ENCODE measurements at places on chromosomes 2 and 18.

- no peak for DNase-seq
These were observed 7.3 kb upstream of the PROM2 start for GRCh38 chr2:95266781-95267430.

- no peak for DNase-seq
These were observed 7.4 kb downstream of the NAB1 start for GRCh38 chr2:190656301-190656700.

GRCh38 chr2:165634855-165635254, 159.2 kb downstream of the GALNT3 start:
- DNase-seq, result no peak

- DNase-seq, result no peak
These were observed 1.9 kb downstream of the DNMT3A start for GRCh38 chr2:25339791-25340180.

- DNase-seq, result no peak
These were observed 16.3 kb downstream of the DYSF start for GRCh38 chr2:71469403-71470398.

DNA sequence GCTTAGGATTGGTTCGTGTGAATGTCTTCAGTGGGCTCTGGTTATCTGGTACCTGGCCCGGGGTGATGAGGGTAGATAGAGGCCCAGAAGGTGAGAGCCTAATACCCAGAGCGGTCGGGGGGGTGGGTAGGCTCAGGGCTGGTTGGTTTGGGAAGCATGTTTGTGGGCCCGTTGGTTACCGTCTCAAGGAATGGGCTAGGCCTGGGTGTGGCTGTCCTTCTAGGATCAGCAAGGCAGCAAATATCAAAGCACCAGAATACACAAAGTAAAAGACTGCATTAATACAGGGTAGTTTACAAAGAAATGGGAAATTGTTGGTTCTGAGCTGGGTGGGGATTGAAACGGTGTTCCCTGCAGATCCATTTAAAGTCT, 6.0 kb upstream of the IL1R2 start:
- no peak for DNase-seq

- DNase-seq, result no peak
These were observed 21.0 kb downstream of the PAX8 start for GRCh38 chr2:113257516-113258264.

- DNase-seq, result no peak
These were observed 87.0 kb downstream of the FARSB start for GRCh38 chr2:222568865-222569264.

DNA sequence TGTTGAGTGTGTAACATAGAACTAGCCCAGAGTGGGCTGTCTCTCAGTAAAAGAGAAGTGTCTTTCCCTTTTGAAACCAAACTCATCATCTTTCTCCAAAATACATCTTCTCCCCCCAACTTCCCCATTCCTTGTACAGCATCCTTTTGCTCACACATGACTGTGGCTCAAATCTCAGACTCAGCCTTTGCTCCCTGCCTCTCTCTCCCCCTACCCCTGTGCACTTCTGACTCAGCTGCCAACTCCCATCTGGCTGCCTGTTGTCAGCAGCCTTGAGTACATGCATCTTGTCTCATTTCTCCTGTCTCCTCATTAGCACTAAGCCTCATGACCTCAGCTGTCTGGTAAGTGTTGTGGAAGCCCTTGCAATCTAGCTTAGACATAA, 18.1 kb upstream of the MGAT4A start:
- DNase-seq, result no peak

DNA sequence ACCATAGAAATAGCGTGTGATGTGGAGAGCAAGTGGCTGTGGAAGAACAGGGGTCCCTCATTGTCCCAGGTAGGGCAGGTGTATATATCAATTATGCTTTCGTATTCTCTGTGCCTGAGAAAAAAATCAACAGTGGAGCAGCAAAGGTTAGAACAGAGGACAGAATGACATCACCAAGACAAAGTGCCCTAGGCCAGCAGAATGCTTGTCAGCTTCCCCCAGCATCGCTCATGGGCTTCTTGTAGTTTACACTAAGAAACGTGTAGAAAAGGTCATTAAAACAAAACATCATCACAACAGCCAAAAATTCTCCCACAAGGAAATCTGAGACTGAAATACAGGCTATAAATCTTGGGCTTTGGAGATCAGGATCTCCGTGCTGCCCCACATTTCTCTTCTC, 288.0 kb downstream of the TDRD15 start:
- no peak for DNase-seq
